ENCODE measurements at places on chromosomes 7 and 10.

- DNase-seq, result no peak
These were observed 1149.5 kb upstream of the POT1 start for GRCh38 chr7:126079151-126079550.

DNA sequence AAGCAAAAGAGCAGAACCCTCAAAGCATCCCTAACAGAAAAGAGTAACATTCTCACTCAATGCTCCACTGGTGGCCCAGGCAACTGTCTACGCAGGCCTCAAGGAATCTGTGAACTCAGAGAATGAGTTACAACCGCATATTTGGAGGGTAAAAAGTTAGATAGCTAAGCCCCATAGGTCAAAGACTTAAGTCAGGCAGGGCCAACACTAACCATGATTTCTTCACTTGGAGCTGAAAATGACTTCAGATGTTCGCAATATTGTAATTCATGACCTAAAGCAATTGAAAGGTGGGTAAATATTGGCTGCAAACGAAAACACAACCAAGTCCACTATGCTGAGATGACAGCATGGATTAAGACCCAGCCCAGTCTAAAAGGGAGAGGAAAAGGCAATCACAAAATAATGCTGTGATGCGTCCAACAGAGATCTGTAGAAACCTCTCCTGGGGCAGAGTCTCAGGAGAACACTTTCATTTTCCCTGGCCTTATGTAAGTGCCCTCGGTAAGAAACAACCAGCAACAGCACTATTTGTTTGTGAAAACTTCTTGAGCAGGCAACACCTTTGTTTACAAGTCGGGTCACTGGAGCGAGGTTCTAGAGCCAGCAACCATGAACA is 176.5 kb downstream of the TNS3 start:
- no peak for DNase-seq

- DNase-seq, result no peak
These were observed 349.6 kb downstream of the TFEC start for GRCh38 chr7:115680921-115681320.

DNA sequence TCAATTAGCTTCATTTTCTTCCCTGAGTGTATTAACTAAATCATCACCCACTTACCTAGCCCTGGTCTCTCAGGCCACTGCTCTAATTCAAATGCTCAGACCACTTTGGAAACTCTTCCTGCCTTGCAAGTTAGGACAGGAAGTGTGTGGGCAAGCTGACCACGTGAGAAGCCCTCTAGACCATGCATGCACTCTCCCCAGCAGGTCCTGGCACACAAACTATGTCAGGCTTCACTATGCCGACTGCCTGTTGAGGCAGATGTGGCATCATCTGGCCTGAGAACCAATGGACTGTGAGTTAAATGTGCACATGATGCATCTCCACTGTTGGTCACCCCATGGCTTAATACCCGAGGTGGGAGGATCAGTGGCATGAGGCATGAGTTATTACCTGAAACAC is 439.6 kb downstream of the GRID1 start:
- DNase-seq, result no peak

DNA sequence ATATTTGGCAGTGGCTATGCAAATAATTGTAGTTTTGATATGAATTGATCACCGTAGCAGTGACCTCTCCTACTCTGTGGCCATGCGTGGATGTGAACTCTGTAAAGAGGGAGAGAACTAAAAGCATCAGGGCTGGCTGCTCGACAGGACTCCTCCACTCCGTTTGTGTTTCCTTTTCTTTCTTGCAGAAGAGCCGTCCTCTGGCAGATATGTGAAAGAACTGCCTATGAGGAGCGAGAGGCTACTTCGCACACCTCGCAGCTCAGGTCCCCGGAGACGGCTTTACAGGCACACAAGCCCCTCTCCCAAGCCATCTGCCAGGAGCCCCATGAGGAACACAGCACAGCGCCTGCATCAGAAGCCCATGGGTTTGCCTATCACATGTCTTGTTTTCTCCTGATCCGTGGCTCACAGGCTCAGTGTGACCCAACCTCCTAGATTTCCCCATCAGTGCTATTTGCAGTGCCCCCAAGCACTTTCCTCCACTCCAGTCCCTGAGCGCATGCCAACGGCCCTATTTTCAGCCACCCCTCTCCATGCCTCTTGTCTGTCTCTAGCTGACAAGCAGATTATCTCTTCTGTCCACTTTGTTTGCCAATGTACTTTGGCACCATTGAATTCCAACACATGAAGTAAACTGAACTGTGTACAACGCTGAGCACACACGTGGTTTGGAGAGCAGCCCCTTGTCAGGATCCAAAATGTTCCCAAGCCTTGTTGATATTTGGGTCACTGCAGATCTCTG is 164.3 kb upstream of the AKR1E2 start:
- DNase-seq, result no peak

DNA sequence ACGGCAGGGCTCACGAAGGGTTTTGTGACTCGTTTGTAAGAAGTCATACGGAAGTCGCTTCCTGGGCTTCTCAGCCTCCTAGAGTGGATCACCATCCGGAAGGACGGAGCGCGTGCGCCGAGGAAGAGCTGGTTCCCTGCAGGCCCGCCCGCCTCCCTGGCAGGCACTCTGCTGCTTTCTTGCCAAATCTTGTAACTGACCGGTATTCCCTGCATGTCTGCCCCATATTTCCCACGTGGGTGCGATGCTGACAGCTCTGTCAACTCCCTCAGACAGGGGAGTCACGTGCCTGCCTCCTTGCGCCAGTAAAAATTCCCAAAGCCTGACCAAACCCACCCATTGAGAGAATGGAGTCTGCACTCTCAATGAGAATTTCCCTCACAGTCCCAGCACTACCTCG is 12.7 kb downstream of the SHH start:
- DNase-seq, result no peak

Data from PC-3 (cell line).